ENCODE measurements at places on chromosomes 6 and 20.

DNA sequence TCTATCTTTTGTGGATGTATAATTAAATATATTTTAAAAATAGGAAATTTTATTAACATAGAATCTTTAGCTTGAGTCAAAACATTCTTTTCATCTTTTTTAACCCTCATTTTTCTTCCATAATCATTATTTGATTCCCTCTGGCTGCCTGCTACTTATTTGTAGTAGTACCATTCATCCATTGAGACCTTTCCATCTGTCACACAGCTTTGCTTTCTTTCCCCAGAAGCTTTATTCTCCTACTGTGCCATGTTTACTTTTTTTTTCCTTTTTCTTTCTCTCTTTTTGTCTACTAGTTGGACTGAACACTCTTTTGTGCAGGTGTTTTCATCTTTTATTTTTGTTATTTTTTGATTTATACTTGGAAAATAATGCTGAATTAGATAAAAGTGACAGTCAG is 522.6 kb upstream of the MMS22L start:
- DNase-seq, result no peak

DNA sequence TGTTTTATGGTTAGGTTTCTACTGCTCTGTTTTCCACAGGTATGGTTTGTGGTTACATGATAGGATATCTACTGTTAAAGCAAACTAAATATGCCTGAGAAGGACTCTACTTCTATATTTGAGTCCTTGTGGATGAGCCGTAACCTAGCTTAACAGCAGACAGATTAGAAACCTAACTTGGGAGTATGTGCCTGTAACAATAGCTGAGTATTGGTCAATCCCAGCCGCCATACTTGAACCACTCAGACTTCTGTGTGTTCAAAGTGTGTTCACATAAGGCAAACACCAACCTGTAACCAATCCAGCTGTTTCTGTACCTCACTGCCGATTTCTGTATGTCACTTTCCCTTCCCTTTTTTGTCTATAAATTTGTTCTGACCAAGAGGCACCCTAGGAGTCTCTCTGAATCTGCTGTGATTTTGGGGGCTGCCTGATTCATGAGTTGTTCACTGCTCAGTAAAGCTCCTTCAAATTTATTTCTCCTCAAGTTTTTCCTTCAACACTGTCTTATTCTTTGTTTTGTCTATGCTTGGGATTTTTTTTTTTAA is 37.1 kb downstream of the PHF3 start:
- peak; percentile 57 for DNase-seq

DNA sequence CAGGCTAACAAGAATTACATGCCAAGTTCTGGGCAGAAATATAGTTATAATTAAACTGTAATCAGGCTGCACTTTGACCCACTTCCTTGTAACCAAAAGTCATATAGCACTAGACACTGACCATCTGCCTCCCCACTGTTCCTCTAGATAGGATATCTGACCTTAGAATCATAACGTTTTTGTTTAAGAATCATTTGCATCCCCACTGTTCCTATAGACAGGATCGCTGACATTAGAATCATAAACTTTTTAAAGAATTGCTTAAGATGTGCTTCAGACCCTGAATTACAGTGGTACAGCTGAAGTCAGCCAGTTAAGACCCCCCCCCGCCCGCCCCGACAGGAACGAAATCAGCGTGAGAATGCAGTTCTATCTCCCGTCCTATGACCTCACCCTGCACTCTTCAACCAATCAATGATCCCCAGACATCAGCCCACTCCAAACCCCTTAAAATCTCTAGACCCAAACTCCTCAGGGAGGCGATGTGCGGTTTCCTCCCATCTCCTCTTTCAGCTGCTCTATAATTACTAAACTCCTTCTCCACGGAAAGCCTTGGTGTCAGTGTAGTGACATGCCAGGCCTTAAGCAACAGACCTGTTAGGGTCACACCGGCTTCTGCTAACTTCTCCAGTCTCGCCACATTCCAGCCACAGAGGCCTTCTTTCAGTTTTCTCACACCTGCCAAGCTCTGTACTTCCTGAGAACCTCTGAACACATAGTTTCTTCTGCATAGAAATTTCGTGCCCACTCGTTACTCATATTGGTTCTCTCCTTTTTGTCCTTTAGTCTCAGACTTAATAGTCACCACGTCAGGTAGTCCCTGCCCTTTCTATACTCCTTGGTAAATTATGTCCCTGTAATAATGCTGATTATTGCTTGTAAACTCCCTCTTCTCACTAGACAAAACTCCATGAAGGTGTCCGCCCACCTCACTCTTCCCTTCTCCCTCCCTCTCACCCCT is 93.5 kb downstream of the DTNBP1 start:
- DNase-seq, result no peak

DNA sequence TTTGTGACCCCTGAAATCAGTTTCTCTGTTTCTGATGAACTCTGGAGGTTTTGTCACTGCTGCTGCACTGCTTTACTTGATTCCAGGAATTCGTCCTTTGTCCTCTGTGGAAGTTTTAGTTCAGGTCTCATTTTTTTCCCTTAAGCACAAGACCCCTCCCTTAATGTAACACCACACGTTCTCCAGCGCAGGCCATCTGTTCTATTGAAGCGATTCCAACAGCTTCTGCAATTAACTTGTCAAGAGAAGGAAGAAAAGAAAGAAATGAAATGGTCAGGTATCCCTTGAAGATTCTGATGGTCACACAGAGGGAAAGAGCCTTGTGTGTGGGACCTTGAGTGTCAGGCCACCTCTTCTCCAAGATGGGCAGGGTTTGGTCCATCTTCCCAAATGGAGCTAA is 7.8 kb upstream of the MAS1L start:
- no peak for DNase-seq

GRCh38 chr20:23832775-23833513 is 6.4 kb upstream of the CST2 start:
- no peak for DNase-seq

DNA sequence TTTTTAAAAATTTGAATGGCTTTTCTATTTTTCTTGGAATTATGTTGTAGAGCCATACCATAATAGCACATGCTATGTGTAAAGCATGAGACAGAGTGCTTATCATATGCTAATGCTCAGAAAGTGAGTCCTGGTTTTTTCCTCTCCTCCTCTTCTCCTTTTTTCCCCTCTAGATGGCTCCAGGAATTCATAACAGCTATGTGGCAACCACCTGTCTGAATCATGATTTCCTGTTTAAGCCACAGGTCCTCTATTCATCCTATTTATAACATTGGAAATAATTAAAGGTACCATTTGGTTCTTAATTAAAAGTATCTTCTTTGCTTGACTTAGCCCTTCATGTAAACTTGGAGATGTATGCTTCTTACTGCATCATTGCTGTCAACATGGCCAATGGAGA is 260.0 kb upstream of the MAP3K7 start:
- no peak for DNase-seq

All from Karpas-422 (cell line).